ENCODE measurements at places on chromosomes 11 and 22. TPM values are rescaled to one million over a fixed set of nuclear protein-coding genes. Genes with fewer than 3 reads are reported as not detected.

GRCh38 chr22:44426981-44427380, 71.1 kb downstream of the RTL6 start:
- DNase-seq, result no peak

GRCh38 chr11:445765-446588, 4.1 kb upstream of the PTDSS2 start:
- DNase-seq, result no peak

- no peak for DNase-seq
These were observed 261.0 kb downstream of the BRD1 start for GRCh38 chr22:49566693-49567092.

Gene OR4S1
- total RNA-seq, result not detected

DNA sequence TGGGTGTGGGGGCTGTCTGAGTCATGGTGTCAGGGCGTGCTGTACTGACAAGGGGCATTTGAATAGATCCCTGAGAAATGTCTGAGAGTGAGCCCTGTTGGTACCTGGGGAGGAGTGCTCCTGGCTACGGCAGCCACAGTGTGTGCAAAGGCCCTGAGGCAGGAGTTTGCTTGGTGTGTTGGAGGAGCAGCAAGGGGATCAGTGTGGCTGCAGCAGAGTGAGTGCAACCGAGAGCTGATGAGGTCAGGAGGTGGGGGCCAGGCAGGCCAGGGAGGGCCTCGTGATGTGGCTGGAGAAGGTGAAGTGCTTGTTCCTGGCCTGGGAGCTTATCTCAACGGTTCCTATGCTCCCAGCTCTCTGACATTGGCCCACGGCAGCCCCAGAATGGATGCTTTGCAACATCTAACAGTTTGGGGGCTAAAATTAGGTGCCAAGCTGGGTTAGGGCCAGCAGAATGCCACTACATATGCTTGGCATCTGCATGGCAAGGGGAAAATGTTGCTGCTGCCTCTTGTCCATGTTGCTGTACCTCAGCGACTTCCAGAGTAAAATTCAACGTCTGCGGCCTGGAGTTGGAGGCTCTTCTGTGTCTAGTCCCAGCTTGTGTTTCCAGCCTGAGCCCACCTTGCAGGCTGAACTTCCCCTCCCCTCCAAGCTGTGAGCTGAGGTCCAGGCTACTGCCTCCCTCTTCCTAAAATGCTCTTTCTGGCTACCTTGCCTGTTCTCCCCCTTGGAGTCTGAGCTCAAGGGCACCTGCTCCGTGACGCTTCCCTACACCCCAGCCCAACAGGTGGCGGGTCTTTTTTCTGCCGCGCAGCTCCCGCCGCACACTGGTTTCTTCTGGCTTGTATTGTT, 48.2 kb upstream of the MYEOV start:
- DNase-seq, result peak; percentile 51

DNA sequence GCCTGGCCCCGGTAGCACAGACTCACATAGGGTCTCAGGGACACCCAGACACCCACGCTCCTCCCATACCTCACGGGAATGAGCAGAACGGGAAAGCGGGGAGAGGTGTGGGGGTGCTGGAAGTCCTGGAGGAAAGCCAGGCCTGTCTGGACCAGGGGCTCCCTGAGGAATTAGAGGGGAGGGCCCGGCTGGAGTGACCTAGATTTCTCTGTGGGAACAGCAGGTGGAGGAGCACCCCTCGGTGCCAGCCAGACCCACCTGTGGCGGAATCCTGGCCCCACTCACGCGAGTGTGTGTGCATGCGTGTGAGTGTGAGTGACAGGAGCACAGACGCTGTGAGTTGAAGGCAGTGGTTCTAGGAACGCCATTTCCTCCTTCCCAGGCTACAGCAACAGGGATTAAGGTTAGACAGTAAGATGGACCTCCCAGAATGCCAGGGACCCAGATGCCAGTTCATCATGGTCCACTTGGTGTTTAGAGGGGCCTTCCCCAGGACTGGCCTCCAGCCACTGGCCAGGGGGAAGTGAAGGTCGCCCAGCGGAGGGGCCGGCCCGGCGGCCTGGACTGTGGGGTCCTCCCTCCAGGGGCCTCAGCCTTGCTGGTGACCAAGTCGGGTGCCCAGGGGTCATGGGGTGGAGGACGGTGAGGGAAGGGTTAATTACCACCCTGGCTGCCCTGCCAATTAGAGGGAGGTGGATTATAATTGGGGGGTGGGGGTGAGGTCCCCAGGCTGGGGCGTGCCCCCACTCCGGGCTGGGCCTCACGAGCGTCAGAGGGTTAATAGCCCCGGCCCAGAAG, 1.0 kb downstream of the PKP3 start:
- no peak for DNase-seq

DNA sequence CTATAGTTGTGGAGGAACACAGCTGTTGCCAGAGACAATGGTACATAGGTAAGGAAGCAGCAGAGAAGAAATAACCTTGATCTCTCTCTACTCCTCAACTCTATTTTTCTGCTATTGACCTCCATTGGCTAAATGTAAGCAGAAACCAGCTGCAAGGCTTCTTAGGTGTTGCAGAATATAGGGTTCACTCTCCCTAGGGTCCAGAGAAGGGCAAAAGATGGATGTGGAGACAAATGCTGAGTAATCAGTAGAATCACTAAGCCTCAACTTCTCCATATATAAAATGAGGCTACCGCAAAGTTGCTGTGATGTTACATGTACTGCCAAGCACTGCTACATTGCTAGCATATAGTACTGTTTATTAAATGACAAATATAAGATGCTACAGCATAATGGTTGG, 120.6 kb downstream of the PDE3B start:
- DNase-seq, result no peak

Gene SYT9
- 1.4 TPM for total RNA-seq

Gene FGF19
- total RNA-seq, result not detected

- no peak for DNase-seq
These were observed 241.3 kb upstream of the NCAM1 start for GRCh38 chr11:112719736-112720525.

Gene OR52R1
- not detected for total RNA-seq

Gene UVRAG
- 19.7 TPM for total RNA-seq

- no peak for DNase-seq
These were observed 115.4 kb upstream of the NAV2 start for GRCh38 chr11:19597206-19597605.

DNA sequence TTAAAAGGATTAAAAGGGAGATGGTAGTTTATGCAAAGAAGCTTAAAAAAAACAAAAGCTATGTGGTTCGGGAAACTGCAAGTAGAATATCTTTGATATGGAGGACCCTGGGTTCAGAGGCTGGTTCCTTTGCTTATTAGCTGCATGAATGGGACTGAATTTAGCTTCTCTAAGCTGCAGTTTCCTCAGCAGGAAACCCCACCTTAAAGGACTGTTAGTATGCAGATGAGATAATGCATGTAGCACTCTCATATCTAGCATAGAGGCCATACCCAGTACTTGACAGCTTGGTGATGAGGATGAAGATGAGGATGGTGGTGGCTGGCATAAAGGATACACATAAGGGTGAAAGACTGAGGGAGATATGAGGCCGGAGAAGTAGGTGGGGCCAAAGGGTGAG, 134.6 kb downstream of the RRAS2 start:
- no peak for DNase-seq

Gene CSNK2A3
- total RNA-seq, result 2.0 TPM

DNA sequence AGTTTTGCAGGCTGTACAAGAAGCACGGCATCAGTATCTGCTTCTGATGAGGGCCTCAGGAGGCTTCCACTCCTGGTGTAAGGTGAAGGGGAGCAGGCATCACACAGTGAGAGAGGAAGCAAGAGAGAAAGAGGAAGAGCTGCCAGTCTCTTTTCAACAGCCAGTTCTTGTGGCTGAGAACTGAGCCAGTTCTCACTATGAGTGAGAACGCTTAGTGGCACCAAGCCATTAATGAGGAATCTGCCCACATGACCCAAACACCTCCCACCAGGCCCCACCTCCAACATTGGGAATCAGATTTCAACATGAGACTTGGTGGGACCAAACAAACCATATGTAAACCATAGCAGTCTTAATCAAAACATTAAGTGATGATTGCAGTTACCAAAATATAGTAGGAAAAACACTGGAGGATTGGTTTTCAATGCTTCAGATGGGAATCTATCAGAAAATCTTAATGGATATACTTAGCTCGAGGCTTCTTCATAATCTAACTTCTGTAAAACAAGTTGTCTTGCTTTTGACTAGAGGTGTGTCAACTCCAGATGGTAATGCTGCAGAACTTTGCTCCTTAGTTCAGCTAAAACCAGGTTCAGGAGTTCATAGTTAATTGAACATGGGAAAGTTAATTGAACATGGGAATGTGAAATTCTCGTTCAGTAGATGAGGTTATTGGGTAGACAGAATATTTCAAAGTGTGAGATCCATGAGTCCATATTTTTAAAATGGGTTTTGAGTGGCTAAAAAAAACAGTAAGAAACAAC, 12.2 kb downstream of the FAR1 start:
- peak; percentile 30 for DNase-seq

- DNase-seq, result no peak
These were observed 350.0 kb upstream of the NCAM1 start for GRCh38 chr11:112610996-112611750.

- peak; percentile 13 for DNase-seq
These were observed 31.2 kb upstream of the MUC5AC start for GRCh38 chr11:1126491-1126926.

Gene OR8H1
- total RNA-seq, result not detected

GRCh38 chr11:94672636-94673035, 95.5 kb upstream of the AMOTL1 start:
- DNase-seq, result no peak

DNA sequence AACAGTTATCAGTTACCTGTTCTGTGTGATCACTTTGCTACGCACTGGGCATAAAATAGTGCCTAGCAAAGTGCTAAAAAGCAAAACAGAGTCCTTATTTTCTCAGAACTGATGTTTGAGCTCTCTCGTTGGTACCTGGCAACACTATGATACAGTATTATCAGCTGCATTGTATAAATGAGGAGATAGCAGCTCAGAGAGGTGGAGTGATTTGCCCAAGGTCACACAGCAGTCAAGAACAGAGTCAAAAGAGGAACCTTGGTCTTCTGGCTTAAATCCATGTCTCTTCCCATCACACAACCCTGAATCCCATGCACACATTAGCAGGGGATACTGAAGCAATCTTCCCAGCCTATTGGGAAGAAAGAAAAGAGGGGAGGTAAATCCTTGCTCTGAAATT, 580.5 kb downstream of the SOX6 start:
- no peak for DNase-seq

DNA sequence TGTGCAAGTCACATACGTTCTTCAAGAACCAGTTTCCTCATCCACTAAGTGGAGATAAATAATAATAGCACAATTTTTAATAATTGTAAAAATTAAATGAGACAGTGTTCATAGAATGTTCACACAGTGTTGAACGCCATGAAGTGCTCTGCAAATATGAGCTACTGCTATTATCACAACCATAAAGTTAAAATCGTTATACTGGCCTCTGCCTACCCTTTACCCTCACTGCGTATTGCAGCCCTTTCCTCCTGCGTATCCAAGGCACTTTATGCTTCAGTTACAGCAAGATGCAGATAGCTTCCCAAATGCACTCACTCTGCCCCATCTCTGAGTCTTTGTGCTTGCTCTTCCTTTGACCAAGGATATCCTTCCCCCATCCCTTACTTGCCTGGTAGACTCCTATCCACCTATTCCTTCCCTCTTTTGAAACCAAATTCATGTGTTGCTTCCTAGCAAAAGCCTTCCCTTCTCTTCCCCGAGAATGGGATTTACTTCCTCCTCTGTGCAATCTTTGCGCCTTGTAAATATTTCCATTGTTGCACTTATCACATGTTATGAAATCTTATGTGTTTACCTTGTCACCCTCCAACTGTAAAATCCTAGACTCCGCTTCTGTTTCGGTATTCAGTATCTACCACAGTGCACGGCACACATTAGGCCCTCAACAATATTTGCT, 196.9 kb downstream of the ADAMTS15 start:
- no peak for DNase-seq

- DNase-seq, result no peak
These were observed 4.7 kb downstream of the PRCP start for GRCh38 chr11:82895437-82896091.

DNA sequence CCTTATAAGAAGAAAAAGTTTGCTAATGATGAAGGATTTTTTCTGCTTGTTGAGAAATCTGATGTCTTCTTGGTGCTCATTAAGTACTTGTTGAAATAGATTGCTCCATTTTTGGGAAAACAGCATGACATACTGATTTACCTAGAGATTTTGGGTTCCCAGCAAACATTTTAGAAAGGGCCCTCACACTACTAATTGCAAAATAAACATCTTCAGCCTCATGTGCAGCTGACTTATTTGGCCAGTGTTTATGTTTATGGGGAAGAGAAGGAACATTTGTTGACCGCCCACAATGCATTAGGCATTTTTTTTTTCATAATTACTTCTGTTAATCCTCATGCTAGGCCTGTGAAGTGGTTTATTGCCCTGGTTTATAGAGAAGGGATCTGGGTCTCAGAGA, 40.1 kb downstream of the LDLRAD3 start:
- DNase-seq, result no peak

- DNase-seq, result no peak
These were observed 17.4 kb downstream of the PLXNB2 start for GRCh38 chr22:50289942-50290630.

- no peak for DNase-seq
These were observed 32.5 kb upstream of the SLC35C1 start for GRCh38 chr11:45772449-45772774.

DNA sequence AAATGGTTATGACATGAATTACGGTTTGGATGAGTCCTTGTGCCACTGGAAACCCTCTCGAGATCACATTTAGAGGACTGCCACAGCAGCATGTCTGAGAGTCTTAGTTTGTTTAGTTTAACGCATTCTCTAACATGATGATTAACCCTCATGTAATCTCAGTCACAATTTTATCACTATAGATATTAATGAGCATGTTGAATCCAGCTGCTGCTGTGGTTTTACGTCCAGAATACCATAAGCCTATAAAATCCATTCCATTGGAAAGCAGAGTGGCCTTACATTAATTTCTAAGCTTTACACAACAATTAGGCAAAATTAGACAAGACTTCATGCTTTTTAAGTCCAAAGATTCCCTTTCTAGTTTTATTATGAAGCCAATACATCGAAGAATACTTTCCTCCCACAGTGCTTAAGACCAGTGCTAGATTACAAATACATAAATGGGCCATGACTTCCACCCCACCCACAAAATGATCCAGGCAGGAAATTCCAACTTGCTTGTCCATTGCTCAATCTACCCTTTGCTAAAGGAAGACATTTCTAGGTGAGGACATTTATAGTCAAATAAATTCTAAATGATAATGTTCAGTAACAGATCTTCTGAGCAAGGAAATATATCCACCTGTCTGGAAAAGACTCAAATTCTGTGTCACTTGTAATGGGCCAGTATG, 3.5 kb upstream of the ELMOD1 start:
- DNase-seq, result no peak

DNA sequence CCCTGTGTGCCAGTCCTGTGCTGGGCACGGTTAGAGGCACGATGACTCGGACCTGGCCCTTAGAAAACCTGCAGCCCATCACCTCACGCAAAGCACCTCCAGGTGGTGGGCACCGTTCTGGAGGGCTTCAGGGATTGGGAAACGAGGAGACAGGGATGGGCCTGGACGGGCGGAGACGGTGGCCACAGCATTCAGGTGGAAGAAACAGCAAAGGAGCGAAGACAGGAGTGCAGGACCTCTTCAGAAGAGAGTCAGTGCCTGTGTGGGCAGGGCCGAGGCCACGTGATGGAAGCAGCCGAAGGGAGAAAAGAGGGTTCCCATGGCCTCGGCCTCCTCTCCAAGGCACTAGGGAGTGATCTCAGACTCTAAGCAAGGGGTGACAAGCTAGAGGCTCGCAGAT, 8.1 kb upstream of the SLC22A12 start:
- DNase-seq, result no peak

GRCh38 chr11:27621405-27622161, 78.7 kb downstream of the BDNF start:
- DNase-seq, result no peak

Gene AIFM3
- total RNA-seq, result 3.0 TPM
